ENCODE measurements at places on chromosomes 4 and X. TPM values are rescaled to one million over a fixed set of nuclear protein-coding genes. Genes with fewer than 3 reads are reported as not detected.

The SUPT20HL1 gene
- polyA plus RNA-seq = not detected

The PCDH7 gene
- polyA plus RNA-seq = 0.52 TPM

The RNF212 gene
- 19.0 TPM for polyA plus RNA-seq

The CWH43 gene
- polyA plus RNA-seq = not detected

The FOXR2 gene
- not detected for polyA plus RNA-seq

DNA sequence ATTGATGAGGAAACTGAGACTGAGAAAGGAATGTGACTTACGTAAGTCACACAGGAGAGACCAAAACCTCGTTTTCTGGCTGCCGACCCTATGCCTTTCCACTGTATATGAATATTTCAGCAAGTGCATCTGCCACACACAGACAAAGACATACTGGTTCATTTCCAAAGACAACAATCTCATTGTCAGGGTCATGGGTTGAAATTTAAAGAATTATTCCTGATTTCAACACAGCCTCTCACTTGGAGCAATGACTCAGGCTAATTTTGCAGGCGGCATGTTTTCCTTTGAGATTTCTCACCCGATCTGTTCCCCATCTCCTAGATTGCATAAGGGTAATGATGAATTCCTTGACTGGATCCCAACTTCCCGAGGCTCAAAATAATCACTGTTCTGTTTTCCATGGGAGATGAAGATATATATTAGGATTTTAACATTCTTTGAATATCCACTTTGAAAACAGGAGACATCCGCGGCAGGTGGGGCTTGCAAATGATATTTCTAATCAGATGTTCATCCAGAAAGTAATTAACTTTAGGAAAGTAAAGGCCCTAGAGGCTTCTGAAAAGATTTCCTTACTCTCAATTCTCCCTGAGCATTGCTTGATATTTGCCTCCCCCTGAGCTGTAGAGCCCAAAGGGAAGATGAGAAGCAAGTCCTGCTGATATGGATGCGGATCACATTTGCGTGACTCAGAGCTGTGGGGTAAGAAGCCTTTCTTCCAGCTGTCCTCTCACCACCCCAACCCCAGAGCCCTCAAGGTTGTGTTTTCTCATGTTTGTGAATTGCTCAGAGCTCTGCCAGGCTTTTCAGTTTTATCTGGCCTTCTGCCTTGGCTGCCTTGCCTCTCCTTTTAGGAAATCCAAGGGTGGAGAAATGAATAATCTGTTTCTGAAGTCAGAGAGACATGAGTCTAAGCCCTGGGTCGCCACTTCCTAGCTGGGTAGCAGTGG, 361.1 kb upstream of the BOD1L1 start:
- DNase-seq = no peak

DNA sequence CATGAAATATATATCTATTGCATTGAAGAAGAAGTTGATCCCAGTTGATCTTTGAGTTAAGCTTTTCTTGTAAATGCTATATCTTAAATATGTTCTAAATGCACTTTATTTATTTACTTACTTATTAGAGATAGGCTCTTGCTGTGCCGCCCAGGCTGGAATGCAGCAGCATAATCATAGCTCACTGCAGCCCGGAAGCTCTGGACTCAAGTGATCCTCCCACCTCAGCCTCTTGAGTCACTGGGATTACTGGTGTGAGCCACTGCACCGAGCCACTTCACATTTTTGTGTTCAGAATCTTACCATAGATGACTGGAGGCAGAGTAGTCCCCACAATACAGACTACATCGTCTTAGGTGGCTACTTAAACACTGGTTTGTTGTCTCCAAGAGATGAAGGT, 324.3 kb upstream of the SLIT2 start:
- DNase-seq = no peak

DNA sequence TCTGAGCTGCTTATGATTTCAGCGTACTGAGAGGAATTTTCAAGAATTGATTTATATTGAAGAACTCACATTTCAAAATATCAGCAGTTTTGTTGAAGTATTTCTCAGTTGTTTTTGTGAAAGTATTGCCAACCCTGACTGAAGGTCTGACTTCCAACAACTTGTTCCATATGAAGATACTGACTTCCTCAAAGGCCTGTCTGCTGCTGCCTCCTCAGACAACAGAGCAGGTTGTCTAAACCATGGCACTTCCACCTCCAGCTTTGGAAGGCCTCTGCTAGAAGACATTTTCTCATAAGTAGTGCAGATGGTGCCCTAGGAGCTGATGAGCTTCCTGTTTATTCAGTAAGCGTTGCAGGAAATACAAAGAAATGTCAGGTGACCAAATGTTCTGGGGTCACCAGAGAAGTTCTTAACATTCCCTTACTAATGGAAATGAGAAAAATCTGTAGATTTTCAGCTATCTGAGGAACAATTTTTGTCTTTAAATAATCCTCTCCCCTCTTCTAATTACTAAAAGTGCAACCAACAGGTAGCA, 28.8 kb downstream of the FGF2 start:
- DNase-seq = no peak

GRCh38 chrX:50680990-50681389, 133.0 kb downstream of the SHROOM4 start:
- DNase-seq = no peak

GRCh38 chr4:73883306-73883705, 14.1 kb downstream of the CXCL1 start:
- no peak for DNase-seq
